ENCODE measurements at places on chromosomes 3 and 15.

GRCh38 chr3:27454914-27455313 lies 29.3 kb downstream of the SLC4A7 start:
- DNase-seq = no peak

GRCh38 chr3:61331929-61332552 lies 80.8 kb upstream of the FHIT start:
- no peak for DNase-seq

- no peak for DNase-seq
These were observed 60.1 kb downstream of the SLC12A1 start for GRCh38 chr15:48266024-48266689.

DNA sequence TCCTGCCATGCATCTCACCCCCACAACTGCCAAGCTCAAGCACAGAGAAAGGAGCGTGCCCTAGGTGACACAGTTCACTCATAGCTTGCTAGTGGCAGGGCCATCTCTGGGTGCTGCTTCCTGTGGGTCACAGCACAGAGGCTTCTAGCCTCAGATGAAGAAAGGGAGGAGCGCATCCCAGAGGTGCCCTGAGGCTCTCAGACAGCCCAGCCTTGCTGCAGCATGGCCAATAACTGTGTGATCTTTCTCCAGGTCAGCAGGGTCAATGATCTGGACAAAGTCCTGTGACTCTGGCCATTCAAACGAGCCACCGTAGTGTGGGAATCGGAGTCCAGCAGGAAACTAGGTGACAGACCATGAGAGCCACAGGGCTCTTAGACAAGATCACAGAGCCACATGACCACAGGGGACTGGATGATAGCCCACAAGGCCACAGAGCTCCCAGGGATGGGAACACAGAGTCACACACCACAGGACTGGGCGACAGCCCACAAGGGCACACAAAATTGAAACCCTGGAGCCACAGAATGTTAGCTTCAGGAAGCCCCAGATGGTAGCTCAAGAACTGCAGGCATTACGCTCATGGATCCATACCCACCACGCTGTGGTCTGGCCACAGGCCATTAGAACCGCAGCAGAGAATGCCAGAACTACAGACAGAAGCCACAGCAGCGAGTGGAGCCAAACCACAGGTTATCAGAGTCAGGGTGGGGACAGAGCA lies 25.9 kb upstream of the GRIP2 start:
- DNase-seq = peak; percentile 64

DNA sequence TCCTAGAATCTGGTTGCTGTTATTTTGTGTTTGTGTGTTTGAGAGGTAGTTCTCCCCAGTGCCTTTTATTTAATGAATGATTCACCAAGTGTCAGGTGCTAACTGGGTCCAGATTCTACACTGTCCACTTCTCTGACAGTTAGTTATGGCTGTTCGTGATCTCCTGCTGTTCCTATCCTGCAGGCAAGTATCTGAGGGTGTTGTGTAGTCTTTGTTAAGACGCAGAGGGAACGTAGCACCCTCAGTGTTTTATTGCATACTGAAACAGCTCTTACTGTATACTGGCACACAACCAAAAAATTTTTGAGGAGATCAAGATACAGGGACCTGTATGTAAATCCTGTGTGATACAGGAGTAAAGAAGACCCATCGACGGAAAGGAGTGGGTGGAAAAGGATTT lies 1271.3 kb downstream of the ROBO1 start:
- no peak for DNase-seq

DNA sequence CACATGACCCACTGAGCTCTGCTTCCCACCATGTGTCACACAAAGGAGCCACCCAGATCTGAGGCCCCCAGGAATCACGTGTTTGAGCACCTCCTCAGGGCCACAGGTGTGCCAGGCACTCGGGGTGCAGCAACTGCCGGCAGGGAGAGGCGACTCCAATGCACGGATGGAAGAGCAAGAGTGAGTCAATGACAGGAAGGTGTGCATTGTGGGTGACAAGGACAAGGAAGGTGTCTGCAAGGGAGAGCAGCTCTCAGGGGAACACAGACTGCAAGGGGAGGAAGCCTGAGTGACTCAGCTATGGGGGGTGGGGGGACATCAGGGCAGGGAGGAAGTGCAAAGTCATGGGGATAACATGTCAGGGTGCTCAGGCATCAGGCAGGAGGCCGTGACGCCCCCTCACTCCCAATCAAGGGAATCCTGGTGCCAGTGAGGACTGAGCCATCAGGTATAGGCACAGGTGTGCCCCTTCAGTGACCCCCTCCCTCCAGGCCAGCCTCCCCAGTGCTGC lies 67.4 kb downstream of the NUP210 start:
- DNase-seq = no peak

Data from SK-N-SH (cell line).